ENCODE measurements at places on chromosomes 6 and 20.

DNA sequence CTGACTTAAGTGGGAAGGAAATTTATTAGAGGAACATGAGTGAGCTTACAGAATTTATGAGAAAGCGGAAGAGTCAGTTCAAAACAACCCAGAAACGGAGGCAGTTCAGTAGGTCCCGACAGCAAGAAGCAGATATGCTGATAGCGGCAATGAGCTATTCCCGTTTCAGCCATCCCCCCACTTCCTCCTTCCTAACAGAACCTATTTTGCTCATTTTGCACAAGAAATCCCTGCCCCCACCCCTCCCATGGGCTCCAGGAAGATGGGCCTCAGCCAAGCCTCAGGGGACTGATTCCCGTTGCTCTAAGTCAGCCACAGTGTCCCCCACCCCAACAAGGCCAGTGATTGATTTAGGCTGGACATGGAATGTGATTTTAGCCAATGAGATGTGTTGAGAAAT is 157.5 kb downstream of the CEBPB start:
- DNase-seq: no peak

DNA sequence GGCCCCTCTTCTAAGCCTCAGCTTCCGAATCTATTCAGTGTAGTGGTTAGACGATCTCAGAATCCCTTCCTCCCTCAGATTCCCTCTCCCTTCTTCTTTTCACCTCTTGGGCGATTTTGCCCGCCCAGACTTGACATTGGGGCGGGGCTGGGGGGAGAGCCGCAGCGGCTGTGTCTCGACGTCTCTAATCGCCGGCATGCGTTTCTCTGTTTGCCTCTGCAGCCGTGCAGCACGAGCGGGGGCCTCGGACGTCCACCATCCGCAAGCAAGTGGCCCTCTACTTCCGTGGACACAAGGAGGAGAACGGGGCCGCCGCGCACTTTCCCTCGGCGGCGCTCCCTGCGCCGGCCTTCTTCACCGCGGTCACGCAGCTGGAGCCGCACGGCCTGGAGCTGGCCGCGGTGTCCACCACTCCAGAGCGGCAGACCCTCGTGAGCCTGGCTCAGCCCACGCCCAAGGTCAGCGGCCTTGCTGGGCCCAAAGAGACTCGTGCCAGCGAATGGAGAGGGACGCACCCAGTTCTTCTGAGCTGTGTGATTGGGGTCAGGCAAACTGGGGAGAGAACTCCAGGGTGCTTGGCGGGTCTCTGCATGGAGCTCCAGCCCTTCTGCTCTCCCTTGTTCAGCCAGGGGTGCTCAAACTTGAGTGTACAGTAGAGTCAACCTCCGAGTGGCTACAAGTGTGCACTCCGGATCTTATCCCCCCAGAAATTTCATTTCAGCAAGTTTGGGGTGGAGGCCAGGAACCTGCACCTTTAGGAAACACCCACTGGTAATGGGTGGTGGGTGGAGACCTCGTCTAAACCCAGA is 10.7 kb downstream of the NR2E1 start:
- no peak for DNase-seq

DNA sequence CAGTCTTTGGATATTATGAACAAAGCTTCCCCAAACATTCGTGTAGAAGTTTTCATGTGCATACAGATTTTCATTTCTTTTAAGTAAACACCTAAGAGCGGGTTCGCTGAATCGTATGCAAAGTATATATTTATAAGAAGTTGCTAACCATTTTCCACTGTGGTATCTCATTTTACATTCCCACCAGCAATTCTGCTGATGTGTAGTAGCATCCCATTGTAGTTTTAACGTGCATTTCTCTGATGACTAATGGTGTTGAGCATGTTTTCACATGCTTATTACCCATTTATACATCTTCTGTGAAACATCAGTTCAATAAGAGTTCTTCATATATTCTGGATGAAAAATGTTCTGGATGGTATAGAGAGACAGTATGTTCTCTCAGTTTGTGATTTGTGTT is 97.4 kb downstream of the IYD start:
- no peak for DNase-seq

- DNase-seq: no peak
These were observed 157.3 kb downstream of the DTNBP1 start for GRCh38 chr6:15505463-15505918.

DNA sequence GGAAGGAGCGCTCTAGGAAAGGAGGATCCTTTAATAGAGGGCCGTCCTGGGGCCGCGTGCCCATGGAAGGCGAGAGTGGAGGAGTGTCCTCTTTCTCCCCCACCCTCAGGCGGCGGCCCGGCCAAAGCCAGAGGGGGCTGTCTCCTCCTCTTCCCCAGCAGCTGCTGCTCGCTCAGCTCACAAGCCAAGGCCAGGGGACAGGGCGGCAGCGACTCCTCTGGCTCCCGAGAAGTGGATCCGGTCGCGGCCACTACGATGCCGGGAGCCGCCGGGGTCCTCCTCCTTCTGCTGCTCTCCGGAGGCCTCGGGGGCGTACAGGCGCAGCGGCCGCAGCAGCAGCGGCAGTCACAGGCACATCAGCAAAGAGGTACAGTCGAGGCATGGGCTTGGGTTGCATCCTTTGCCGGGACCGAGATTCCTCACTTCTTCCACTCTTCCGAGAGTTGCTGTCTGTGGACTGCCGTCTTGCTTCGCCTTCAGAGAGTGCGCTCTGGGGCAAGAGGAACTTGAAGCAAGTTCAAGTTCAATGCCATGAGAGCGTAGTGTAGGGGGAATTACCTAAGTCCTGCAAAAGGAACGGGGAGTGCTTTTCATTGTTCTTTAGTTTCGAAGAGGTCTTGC is at the start of gene LAMA2:
Gene LAMA2 (plus strand): TSS at position 148 of the 621 bp plus-strand sequence. CDS start 108 bp downstream, at position 256.
- DNase-seq: no peak

GRCh38 chr6:157600807-157601206 is 219.8 kb downstream of the ZDHHC14 start:
- no peak for DNase-seq

- DNase-seq: no peak
These were observed 43.1 kb downstream of the SLX4IP start for GRCh38 chr20:10478205-10478604.

GRCh38 chr20:5024103-5024502 is 22.8 kb upstream of the SLC23A2 start:
- no peak for DNase-seq
